CD4-positive, alpha-beta T cell treated with Interleukin-2 at 100 ng/mL for 4 hours (primary cell): ENCODE measurements at places on chromosomes 1 and 21.

DNA sequence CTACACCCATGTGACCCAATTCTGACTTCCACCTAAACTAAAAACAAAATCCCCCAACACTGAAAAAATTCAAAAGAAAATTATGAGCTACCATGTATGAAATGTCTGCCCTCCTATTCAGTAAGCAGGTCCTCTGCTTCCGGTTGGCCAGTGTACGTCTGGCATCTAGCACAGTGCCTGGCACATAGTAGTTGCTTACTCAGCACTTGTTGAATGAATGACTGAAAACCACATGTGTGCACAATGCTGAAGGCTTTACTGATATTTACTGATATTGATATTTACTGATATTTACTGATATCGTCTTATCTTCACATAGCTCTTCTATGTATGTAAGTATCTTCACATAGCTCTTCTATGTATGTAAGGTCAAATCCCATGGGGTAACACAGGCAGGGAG, 642.2 kb downstream of the SMYD3 start:
- no peak for DNase-seq

DNA sequence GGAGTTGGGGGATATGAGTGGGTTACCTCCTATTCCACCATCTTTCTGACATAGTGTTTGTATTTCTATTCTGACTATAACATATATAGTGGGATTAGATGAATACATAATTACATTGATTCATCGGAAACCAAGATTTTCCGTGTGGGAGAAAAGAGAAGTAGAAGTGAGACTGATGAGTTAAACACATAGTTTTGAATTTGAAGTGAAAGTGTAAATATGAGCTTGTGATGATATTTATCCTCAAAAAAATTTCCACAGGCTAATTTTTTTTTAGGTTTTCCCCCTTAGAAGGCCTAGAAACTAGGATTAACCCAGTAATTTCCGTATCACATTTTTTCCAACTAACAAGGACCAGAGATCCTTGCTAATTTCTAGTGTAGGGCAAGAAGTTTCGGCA, 6.9 kb downstream of the CD1B start:
- no peak for DNase-seq

GRCh38 chr1:155932487-155932886, 1.7 kb downstream of the KHDC4 start:
- DNase-seq: no peak

- no peak for DNase-seq
Measured at GRCh38 chr1:113765306-113766230, 6.3 kb upstream of the PHTF1 start.

DNA sequence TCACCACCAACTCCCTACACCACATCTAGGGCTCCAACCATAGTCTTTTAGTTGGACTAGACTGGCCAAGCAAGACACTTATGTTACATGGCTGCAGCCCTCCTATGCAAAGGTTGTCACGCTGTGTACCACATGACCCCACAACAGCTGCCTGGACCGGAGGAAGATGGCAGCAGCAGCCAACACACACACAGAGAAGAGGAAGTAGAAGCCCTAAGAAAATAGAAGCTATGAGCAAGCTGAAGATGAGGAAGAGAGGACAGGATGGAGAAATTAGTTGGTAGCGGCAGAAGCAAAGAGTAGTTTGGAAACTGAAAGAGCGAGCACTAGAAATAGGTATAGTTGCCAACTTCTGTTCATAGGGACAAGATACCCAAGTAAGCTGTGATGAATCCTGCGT, 60.8 kb upstream of the RALGPS2 start:
- no peak for DNase-seq

- DNase-seq: no peak
Measured at GRCh38 chr1:207826557-207827487, 75.0 kb downstream of the CD46 start.

DNA sequence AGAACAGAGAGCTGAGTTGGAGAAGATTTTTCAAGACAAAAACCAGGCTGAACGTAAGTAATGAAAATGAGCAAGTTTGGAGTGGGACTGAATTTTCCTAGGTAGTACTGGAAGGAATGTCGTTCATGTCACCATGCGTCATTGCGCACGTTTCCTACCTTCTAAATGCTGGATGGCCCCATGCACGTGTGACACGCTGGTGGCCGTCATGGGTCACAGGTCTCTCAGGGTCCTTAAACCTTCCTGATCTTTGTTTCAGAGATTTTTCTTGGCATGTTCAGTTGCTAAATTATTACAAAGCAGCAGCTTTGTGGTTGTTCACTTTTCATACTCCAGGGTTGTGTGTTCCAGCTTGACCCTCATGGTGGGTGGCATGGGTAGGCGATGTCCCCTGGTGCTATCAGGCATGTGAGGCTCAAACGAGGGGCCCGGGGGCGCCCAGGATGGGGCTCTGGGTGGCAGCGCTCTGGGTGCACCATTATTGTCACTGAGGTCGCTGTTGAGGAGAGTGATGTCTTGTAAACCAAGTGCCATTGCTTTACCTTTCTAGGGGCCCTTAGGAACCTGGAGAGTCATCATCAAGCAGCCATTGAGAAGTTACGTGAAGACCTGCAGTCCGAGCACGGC, 25.3 kb downstream of the PCNT start:
- no peak for DNase-seq

GRCh38 chr1:33375316-33375715, 54.4 kb upstream of the A3GALT2 start:
- no peak for DNase-seq

- DNase-seq: no peak
Measured at GRCh38 chr1:100387657-100388350, 35.5 kb downstream of the CDC14A start.

GRCh38 chr1:173467426-173467825, 9.7 kb upstream of the PRDX6 start:
- no peak for DNase-seq

- no peak for DNase-seq
Measured at GRCh38 chr1:42035205-42035829, 116.6 kb upstream of the HIVEP3 start.

DNA sequence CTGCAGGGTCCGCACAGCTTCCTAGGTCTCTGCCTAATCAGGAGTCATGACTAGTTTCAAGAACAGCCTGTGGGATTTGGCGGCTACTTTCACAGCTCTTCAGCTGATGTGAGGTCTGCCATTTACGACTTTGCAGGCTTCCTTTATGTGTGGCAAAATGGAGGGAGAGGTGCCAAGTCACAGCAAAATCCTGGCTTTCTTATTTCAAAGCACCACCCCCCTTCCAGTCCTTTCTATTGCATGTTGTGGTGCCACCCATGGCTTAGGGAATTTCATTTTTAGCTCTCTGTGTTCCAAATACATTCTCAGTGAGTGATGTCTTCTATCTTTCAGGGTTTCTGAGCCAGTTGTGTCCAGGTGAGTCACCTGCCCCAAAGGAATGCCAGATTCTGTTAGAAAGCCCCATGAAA, 75.1 kb upstream of the WLS start:
- no peak for DNase-seq

GRCh38 chr21:43027846-43028731, 47.5 kb downstream of the CBS start:
- no peak for DNase-seq

- no peak for DNase-seq
Measured at GRCh38 chr1:27374362-27375086, at the start of gene FCN3. Gene FCN3 (minus strand): TSS chr1:27374824. CDS start chr1:27374818, 6 bp downstream.
